ENCODE measurements at places on chromosomes 2 and 18.
A peak's percentile ranks its signal among the peaks of the same experiment; 100 is the strongest.

DNA sequence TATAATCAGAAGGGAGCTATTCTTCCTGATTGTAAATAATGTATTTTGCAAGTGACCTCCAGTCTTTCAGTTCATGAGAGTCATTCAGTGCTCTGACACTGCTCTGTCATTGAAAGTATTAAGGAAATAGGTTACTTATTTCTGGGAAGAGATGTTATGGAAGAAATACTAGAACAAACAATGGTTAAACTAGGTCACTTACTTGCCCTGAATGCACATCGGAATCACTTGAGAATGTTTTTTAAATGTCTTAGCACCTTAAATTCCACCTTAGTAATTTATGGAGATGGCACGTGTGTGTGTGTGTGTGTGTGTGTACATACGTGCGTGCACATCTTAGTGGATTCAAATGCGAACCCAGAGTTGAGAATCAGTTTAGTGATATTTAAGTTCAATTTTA is 126.6 kb upstream of the KCNH7 start:
- no peak for DNase-seq

DNA sequence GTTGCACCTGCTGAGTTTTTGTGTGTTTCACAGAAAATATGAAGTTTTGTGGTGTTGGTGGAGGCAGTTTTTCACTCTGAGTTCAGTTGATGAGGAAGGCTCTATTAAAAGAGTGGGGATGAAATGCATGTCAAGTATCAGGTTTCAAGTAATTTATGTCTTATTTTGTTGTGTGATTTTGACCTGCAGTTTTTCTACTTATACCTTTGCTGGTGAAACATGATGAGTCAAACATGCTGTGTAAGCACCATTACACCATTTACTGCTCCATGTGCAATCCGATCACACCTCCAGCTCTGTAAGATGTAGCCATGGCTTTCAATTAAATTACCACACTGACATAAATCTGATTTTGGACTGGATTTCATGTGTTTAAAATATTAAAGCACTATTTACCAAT is 174.5 kb upstream of the ZEB2 start:
- no peak for DNase-seq

- DNase-seq: peak; percentile 54
Measured at GRCh38 chr2:128611421-128612320, 293.0 kb upstream of the HS6ST1 start.

- DNase-seq: no peak
Measured at GRCh38 chr18:22199005-22199404, 29.6 kb downstream of the GATA6 start.

GRCh38 chr2:213279116-213279620 is 5.1 kb upstream of the SPAG16 start:
- no peak for DNase-seq

DNA sequence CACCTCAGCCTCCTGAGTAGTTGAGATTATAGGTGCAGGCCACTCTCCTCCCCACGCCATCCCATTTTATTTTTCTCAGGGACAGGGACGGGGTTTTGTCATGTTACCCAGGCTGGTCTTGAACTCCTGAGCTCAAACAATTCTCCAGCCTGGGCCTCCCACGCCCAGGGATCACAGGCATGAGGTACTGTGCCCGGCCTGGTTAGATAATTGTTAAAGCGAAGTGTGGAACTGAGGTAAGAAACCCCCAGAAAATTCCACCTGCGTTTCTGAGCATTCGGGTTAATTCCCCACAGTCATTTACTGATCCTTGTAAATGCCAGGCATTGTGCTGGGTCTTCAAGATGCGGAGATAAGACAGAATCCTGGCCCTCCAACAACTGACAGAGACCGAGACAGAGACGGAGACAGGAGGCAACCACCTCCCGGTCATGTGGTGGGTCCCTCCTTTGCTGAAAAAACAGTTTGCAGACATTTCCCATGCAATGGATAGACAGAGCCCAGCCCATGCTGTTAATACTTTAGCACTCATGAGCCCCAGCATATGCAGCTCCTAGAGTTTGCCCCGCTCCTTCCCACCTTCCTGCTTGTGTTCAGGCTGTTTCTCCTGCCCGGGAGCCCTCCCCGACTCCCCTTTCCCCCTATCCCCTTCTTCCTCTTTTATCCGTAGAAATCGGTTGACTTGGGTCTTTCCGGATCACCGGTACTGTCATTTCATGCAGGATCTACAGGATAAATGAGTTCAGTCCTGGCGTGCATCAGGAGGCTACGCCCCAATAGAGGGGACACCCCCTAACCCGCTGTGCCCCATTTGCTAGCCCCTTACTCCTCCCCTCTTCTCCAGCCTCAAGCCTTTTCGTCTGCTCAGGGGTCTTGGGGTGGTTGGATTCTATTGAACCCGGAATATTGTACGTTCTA is 1.6 kb upstream of the RHOB start:
- DNase-seq: peak; percentile 42

DNA sequence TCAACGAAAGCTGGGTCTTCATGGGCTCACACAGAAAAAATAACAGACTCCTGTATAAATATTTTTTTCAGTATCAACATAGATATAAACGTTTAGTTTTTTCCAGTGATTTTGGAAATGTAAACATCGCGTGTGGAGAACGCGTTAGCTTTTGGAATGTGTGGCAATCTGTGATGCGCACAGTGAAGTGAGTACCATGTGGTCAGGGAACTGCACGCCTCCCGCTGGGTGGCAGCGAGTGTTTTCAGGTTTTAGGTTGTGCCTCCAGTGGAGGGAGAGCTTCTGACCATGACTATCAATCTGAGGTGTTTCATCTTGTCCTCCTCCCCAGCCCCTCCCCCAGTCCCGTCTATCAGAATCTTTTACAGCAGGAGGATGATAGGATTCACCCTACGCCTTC is 127.8 kb downstream of the ARHGAP28 start:
- no peak for DNase-seq

GRCh38 chr2:168460571-168460970 is 4.5 kb downstream of the CERS6 start:
- DNase-seq: no peak

GRCh38 chr2:27485496-27485895 is 4.0 kb downstream of the IFT172 start:
- no peak for DNase-seq

- DNase-seq: no peak
Measured at GRCh38 chr2:149041482-149041881, 3.0 kb downstream of the LYPD6B start.

- DNase-seq: no peak
Measured at GRCh38 chr2:204738721-204739120, 193.4 kb downstream of the PARD3B start.

DNA sequence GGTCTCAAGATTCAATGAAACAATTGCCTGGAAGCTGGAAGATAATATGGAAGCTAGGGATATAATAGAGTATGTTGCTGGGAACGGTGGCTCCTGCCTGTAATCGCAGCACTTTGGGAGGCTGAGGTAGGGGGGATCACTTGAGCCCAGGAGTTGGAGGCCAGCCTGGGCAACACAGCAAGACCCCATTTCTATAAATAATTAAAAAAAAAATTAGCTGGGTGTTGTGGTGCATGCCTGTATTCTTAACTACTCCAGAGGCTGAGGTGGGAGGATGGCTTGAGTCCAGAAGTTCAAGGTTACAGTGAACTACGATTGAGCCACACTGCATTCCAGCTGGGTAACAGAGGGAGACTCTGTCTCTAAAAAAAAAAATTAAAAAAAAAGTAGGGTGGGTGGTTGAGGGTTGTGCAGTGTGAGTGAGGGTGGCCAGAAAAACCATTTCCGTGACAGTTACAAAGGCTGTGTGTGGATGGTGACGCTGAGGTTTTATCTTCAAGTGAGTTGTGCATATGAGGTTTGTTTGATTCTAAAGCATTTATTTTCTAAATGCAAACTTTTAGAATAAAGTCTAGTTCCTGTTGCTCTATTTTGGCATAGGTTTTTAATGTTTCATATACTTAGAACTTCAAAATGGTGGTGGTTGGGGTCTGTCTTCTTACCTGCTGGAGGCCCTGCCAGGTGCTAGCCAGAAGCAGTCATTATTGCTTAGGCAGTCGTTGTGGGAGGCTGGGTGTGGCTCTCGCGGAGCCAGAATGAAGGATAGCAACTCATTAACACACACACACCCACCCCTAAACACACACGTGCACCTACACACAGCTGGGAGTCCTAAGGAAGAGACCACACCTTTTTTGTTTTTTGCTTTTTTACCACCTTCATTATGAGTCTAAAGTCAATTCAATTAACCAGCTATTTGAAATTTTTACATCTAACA is 4.7 kb upstream of the IL1R2 start:
- no peak for DNase-seq

GRCh38 chr2:158321264-158321663 is 135.3 kb downstream of the CCDC148 start:
- no peak for DNase-seq

GRCh38 chr2:219542931-219543595 is 546 bp downstream of the CHPF start:
- DNase-seq: peak; percentile 77

DNA sequence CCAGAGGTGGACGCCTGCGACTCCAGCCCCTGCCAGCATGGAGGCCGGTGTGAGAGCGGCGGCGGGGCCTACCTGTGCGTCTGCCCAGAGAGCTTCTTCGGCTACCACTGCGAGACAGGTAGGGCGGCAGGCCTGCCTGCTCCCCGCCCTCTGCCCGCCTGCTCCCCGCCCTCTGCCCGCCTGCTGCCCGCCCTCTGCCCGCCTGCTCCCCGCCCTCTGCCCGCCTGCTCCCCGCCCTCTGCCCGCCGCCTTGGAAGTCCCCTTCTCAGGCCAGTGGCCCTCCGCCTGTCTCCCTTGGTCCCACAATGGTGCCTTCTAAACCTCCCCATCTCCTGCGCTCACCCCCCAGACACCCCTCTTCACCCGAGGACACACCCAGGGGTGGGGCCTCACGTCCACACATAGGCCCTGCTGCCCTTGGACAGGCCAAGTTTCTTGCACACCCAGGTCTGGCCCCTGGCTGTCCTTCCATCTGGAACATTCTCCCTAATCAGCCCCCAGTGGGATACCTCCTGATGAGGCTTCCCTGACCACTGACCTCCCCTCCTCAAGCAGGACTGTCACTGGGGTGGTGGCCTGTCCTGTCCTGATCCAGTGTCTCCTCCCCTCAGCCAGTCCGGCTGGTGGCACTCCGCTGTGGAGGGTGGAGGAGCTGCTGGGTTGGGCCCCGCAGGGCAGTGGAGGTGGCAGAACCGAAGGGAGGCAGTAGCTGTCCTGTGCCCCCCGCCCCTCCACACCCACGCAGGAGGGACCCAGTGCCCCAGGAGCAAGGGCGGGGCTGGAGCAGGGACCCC is 37.9 kb downstream of the MTERF4 start:
- peak; percentile 87 for DNase-seq

- no peak for DNase-seq
Measured at GRCh38 chr2:69022548-69022947, 9.6 kb downstream of the ANTXR1 start.

GRCh38 chr2:68714866-68715265 is 19.7 kb upstream of the ARHGAP25 start:
- peak; percentile 72 for DNase-seq

- no peak for DNase-seq
Measured at GRCh38 chr2:159265171-159265576, 21.3 kb downstream of the WDSUB1 start.

DNA sequence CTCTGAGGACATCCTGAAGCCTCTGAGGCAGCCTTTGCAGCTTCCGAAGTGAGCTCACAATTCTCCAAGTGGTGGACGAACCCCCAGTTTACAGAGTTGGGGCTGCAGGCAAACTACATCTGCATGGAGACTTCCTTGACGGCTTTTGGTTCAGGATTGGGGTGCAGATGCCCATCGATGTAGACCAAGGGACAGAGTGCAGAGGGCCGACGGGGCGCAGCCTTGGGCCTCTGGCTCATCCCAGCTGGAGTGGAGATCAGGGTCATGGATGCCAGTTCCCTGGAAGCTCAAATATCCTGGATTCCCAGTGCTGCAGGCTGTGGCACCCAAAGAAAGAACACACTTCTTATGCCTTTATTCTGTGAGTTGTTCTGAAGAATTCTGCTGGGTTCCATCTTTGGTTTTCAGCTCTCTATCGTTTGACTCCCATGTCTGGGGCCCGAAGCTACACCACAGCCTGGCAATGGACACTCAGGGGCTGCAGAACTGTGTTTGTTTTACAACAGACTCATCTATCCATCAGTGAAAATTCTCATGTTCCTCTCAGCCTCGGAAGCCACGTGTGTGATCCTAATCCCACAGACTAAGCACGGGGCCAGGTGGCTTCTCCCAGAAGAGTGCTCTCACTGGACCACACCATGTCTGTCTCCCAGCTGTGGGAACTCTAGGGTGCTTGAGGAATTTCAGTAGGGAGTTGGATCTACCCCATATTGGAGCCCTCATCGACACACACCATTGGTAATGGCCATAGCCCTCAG is 414.1 kb upstream of the MYT1L start:
- no peak for DNase-seq

DNA sequence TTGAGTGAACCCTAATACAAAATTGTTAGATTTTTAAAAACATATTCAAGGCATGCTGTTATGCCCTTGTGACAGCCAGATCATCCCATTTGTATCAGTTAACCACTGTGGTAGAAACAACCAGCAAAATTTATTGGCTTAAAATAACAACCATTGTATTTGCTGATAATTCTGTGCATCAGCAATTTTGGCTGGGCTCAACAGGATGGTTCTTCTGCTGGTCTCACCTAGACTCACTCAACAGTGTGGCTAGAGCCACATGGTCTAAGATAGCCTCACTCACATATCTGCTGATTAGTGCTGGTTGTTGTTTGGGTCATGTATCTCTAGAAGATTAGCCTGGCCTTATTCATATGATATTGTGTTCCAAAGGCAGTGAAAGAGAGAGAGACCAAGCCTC is 160.1 kb upstream of the GATA6 start:
- DNase-seq: no peak

- no peak for DNase-seq
Measured at GRCh38 chr18:44370861-44371260, 309.8 kb upstream of the SETBP1 start.

- DNase-seq: no peak
Measured at GRCh38 chr2:107727318-107727717, 99.4 kb upstream of the RGPD4 start.

- no peak for DNase-seq
Measured at GRCh38 chr2:132953771-132954170, 283.8 kb upstream of the LYPD1 start.

DNA sequence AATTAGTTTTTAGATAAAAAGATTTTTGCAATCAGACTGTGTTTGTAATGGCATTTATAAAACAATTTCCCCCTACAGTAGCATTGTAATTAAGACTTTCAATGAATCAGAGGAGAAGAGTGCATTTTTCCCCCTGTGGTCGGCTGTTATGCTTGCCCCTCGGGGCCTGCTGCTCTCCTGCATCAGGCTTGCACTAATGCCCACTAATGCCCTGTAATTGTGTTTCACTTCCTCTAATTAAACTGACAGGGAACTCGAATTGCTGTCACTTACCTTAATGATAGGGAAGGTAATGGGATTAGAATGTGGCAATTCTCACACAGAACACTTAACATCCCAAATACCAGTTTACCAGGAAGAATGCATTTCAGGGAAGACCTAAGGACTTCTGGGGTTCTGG is 61.2 kb upstream of the LRRTM1 start:
- DNase-seq: no peak
